Left cardiac atrium (tissue), 4 donors: ENCODE measurements at places on chromosomes 5 and 9. TPM values are rescaled to one million over a fixed set of nuclear protein-coding genes. Genes with fewer than 3 reads are reported as not detected.

Gene ADAMTS16
- 0.27 TPM for total RNA-seq

Gene SLC12A2
- total RNA-seq, result 13.2 TPM

Gene ANKRD31
- 0.06 TPM for total RNA-seq

Gene SEMA6A
- total RNA-seq, result 3.8 TPM

Gene C5orf58
- total RNA-seq, result not detected

Gene NUTM2G
- total RNA-seq, result not detected

Gene TMEM141
- total RNA-seq, result 81.1 TPM

Gene GABRA6
- total RNA-seq, result not detected

Gene TMEM171
- total RNA-seq, result not detected

Gene SKIC3
- total RNA-seq, result 54.6 TPM

Gene HTR4
- total RNA-seq, result 4.7 TPM

Gene AK8
- total RNA-seq, result 0.32 TPM

Gene NEURL1B
- 33.6 TPM for total RNA-seq

Gene SHISAL2B
- not detected for total RNA-seq

Gene ADAMTS13
- 2.3 TPM for total RNA-seq

Gene C8G
- total RNA-seq, result 3.5 TPM

Gene PPP3R2
- total RNA-seq, result not detected

Gene ADAMTS19
- total RNA-seq, result 2.4 TPM

Gene OLFML2A
- total RNA-seq, result 19.4 TPM
